Stimulated activated CD8-positive, alpha-beta memory T cell treated with anti-CD3 and anti-CD28 coated beads, Interleukin-15, amount 100 ng/mL, for 1 hour (primary cell): ENCODE measurements at places on chromosomes 4 and X.

DNA sequence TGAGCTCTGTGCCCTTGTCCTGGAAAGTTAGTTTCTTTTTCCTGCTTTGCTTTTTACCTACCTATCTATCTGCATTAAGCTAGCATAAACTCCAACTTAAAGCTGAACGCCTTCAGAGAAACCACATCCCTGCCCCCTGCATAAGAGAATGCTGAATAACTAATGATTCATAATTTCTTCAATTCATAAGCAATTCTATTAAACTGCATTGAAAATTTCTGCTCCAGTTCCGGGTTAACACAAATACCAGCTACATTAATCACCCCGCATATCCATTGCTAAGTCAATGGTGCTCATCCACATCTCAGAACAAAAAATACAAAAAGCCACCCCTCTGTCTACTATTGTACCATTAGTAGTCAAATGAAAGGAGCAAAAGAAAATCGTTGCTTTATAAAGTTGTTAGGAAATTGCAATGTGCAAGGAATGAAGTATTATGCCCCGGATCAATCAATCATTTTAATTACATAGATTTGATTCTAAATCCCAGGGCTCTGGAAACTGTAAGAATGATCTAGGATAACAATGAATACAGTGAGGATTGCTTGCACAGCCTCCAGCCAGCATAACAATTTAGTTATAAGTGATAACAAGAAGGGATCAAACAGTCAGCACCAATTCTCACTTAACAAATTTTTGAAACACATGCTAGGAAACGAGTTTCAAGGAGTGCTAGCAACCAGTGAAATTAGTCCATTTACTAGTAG is 106.8 kb downstream of the ELOVL6 start:
- no peak for DNase-seq

DNA sequence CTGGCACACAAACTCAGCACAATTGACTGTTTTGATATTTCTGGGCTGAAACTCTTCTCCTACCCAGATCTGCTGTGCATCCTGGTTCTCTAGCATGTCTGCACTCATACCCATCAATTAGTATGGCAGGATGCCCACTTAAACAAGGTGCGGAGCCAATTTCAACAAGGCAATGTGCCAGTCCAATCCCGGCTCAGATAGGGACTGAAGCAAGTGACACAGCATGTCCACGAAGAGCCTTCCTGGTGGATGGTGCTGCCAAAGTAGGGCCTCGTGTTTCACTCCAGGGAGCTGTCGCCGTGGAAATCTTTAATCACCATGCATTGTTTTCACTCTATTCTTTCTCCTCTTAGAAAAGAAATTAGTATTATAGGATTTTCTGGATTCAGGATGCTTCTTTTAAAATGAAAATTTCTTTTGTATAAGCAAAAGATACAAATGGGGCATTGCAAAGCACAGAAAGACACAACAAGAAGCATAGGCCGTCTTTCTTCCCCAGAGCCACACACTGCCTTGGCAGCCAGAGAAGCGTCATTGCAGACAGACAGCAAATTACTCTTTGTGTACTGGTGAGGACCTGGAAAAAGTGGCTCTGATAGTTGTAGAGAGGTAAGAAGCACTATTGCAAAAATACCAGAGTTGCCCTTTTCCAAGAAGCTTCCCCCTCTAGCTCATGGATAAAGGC is 40.6 kb upstream of the LSM6 start:
- no peak for DNase-seq

DNA sequence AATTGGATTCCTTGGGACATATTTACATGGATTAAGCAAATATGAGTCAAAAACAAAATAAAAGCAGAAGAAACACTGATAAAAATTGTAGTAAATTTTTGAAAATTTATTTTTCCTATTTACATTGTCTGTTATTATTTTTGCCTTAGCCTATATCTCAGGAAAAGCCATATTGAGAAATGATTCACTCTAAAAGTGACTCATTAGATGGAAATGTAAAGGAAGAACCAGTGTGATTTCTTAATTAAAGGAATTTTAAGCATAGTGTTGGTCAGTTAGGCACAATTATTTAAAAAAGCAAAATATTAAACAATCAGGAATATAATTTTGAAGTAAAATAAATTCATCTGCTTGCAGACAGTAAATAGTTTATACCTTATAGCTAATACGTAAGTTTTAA is 167.4 kb upstream of the NAP1L5 start:
- no peak for DNase-seq

DNA sequence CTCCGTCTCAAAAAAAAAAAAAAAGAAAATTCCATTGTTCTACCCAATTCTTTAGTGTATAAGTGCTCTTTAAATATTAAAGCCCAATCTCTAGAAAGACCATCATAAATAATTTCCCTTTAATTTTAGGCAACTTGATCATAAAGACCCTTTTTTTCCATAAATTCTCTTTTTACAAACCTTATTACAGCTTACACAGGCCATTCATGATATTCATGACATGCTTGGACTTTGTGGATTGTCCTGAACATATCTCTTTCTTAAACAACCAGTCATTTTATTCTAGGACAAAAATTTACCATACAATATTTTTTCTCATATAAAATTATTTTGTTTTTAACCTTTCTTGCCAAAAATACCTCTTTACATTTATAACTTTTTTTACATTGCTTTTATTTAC is 30.5 kb downstream of the TLR8 start:
- no peak for DNase-seq
